ENCODE measurements at places on chromosomes 12 and 14.

DNA sequence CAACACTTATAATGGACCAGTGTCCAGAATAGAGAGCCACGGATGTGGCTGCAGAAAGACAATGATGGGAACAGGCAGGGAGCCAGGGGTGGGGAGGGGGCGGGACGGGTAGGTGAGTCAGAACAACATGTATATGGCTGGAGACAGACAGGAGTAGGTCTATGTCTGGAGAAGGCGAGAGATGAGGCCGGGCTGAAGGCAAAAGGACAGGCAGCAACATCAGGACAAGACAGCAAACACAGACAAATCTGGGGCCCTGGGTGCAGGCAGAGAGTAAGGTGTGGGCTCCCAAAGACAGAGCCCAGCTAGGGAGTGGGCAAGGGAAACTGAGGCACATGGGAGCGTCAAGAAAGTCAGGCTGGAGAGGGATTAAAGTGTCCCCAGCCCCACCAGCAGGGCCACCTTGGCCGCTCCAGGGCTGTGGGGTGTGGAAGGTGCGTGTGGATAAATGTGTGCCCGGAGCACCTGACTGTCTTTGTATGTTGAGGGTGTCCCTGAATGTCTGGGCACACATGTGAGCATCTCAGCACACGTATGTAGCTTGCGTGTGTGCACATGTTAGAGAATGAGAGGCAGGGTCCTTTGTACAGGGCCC, 44.1 kb downstream of the FAM222A start:
- no peak for DNase-seq

- peak; percentile 12 for DNase-seq
Observed at GRCh38 chr12:5745251-5745888, 199.7 kb downstream of the ANO2 start.

DNA sequence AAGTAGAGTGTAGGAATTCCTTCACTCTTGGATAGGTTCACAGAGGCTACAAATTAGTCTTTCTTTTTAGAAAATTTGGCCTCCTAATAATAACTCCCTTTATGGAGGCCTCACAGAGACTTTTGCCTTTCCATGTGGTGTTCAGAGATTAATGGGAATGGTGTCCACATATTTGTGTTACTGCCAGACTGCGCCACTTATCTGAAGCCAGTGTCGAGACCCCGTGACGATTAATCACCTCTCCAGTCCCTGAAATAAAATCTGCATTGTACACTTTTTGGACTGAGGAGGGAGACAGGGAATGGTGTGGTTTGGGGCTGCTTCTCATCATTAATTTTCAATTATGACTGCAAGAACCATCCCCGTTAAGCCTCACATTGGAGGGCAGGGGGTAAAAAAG, 980.5 kb downstream of the FLRT2 start:
- no peak for DNase-seq

DNA sequence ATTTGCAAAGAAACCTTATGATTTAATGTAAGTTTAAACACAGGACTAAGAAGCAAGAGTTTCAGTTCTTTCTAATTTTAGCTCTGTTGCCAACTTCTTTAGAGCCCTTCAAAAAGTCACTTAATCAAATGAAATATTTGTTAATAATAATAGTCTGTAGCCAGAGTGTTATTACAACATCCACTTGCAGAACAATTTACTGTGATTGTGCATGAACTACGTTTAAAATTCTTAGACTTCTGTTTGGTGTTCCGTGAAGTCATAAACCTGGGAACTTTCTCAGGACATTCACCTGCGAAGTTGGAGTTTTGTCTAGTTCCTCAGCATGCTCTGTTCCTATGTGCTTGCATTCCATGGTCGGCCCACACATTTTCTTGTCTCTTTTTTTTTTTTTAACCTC, 244.0 kb upstream of the AVPR1A start:
- DNase-seq, result no peak

DNA sequence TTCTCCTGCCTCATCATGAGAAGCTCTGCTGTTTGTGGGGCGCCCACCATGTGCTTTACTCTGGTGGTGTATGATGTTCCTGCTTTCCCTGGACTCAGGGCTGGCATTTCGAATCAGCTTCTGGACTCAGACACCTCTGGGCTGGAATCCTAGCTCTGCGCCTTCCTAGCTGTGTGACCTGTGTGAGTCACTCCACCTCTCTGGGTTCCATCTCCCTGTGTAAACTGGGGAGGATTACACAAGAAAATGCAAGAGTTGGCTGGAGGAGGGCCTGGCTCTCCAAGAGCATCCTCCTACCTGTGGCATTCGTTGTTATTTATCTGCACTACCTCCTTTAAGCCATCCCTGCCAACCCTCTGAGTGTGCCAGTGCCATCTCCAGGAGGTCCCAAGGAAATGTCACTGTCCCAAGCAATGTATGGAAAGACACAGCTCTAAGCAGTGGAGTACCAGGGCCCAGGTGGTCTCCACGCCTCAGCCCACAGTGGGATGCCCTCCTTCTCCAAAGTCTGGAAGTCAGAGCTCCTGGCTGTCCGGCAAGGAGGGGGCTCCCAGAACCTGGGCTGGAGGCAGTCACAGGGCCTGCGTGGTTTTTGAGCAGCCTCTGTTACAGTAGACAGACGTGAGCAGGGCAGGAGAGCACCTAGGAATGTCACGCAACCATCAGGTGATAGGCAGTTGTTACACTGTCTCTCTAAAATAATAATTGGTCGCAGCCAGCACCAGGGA, 7.3 kb upstream of the TNFAIP2 start:
- DNase-seq, result no peak

DNA sequence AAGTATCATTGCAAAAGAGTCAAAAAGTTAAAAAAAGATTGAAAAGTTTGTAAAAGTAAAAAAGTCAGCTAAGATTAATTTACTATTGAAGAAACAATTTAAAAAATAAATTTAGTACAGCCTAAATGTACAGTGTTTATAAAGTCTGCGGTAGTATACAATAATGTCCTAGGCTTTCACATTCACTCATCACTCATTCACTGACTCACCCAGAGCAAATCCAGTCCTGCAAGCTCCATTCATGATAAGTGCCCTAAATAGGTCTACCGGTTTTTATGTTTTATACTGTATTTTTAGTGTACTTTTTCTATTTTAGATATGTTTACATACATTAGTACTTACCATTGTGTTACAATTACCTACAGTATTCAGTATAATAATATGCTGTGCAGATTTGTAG, 43.9 kb upstream of the ABCC9 start:
- DNase-seq, result no peak

DNA sequence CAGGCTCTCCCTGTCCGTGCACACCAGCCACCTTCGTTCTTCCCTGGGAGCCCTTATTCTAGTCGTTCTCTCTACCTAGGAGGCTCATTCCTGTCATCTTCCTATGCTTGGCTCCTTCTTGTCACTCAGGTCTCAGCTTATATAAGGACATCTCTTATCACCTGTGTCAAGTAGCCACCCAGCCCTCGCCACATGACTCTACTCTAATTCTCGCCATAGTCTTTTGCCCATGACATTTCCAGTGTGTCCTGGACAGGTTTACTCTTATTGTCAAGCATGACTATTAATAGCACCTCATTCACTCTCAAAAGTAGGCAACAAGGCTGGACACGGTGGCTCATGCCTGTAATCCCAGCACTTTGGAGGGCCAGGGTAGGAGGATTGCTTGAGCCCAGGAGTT, 175.7 kb upstream of the NUDT4 start:
- no peak for DNase-seq

DNA sequence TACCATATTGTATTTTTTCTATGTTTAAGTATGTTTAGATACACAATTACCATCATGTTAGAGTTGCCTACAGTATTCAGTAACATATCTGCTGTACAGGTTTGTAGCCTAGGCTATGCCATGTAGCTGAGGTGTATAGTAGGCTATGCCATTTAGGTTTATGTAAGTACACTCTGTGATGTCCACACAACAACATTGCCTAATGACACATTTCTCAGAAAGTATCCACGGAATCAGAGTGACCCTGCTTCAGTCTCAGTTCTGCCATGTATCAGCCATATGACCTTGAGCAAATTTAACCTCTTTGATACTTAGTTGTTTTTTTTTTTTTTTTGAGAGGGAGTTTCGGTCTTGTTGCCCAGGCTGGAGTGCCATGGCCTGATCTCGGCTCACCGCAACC, 12.7 kb downstream of the SUSD6 start:
- no peak for DNase-seq

GRCh38 chr14:24843494-24843893, 206.5 kb downstream of the STXBP6 start:
- no peak for DNase-seq

- no peak for DNase-seq
Observed at GRCh38 chr12:57133916-57134315, 5.6 kb downstream of the LRP1 start.

- no peak for DNase-seq
Observed at GRCh38 chr12:54251667-54252284, 28.1 kb downstream of the CBX5 start.

- DNase-seq, result no peak
Observed at GRCh38 chr12:7628381-7628961, 37.2 kb downstream of the APOBEC1 start.

DNA sequence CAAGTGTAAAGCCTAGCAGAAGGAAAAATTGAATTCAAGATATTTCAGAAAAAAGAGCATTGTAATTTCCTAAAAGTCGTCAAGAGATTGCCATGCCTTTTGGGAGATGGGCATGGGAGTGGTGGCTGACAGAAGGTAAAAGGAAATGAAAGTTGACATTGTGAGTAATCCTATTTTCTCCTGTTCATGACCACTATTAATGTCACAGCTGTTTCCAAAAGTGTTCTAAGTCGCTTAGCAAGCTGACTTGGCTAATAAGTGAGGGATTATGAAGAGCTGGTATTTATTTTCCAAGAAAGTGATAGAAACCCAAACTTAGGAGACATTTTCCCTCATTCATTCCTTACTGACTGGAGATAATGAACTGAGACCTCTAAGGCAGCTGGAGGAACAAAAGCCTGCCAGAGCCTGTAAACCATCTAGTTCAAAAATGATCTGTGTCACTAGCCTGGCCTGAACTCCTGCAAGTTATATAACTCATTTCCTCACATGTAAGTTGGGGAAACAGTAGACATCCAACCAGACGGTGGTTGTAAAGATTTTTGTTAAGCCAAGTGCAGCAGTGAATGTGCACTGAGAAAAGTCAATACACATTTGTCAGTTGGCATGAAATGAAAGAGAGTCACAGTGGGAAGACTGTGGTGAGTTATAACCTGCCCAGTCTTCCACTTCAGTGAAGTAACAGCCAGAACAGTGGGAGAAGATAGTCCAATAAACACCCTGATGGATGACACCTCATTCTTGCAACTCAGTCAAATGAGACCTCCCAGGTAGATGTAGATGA, 75.8 kb downstream of the DIO2 start:
- DNase-seq, result no peak

GRCh38 chr14:101134161-101134631, 230.7 kb upstream of the RTL1 start:
- DNase-seq, result no peak

DNA sequence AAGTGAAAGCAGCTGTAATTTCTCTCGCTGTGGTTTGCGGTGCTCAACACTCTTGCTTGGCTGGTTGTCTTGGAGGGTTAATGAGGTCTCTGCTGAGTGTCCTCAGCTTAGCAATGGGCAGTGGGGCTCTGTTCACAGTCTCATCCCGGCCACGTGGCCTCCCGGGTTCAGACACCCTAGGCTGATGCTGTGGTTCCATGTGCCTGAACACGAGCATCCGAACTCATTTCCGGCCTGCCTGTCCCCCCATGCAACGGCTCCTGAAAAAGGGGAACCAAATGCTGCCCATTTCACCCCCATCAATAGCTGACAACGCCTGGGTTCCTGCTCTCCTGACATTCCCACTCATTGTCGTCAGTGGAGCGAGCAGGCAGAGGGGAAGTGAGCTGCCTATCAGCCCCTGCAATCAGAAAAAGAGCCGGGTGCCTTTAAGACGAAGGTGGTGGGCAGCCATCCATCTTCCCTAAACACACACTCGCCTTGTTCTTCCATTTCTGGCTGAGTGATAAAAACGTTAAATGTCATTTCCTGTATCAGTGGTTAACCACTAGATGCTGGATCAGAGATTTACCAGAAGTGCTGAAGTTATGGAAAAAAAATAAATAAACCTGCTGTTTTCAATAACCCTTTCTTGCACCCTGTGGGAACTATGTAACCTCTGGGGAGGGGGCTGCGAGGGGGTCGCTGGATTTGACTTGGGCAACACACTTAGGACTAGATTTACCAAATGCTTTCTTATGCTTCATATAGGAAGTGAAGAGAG, 60.3 kb upstream of the BCL2L14 start:
- DNase-seq, result no peak

- DNase-seq, result no peak
Observed at GRCh38 chr12:46472893-46473633, 100.5 kb upstream of the SLC38A2 start.

- DNase-seq, result no peak
Observed at GRCh38 chr12:89760783-89761182, 52.1 kb upstream of the ATP2B1 start.

DNA sequence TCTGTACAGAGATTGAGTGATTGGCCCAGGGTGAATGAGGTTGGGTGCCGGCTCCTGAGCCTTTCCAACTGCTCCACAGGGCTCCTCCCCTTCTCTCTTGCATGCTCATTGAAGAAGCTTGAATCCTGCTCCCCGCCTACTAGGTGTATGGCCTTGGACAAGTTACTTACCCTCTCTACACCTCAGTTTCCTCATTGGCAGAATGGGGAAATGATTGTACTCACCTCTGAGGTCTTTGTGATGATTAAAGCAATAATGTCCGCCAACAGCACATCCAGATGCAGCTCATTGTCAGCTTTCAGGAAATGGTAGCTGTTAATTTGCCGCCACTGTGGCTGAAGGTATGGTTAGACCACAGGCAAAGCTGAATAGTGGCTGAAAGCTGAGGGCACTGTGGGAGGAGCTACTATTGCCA, 174.1 kb downstream of the CRADD start:
- DNase-seq, result no peak

- DNase-seq, result no peak
Observed at GRCh38 chr14:24298892-24299254, 707 bp downstream of the DHRS1 start.

- no peak for DNase-seq
Observed at GRCh38 chr12:27555361-27555760, 31.4 kb downstream of the PPFIBP1 start.

DNA sequence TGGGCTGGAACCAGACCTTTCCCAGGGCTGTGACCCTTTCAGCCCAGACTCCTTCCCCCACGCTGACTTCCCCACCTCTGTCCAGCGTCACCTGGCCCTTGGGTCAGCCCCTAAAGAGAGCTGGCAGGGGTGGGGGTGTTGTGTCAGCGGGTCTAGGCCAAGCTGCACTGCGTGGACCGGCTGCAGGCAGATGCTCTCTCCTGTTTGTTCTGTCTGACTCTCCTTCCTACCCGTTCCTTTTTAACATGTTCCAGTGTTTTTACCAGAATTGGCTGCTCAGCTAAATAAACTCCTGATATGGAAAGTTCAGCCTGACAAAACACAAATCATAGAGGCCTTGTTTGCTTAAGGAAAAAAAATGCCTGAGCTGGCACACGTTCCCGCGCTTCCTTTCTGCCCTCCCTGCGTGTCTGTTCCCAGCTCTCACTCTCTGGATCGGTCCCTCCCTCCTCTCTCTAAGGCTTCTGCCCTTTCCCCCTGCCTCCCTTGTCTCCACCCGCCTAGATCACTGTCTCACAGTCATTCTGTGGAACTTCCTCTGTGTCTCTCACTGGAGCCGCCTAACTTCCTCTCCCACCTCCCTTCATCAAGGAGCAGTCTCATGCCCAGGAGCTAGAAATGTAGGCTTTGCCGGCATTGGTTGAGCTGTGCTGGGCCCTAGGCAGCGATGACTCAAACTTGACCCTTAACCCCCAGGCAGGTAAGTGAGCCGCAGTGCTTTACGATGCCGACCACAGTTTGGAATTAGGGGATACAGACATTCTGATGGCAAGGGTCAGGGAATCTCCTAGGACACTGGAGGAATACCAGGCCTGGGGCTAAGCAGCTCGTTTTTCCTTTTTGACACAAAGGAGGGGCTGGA, 15.5 kb upstream of the MLXIP start:
- no peak for DNase-seq

All from stimulated activated CD8-positive, alpha-beta memory T cell treated with anti-CD3 and anti-CD28 coated beads, Interleukin-15, amount 100 ng/mL, for 24 hours (primary cell).